ENCODE measurements at places on chromosomes 6 and 20.

- DNase-seq = no peak
Measured at GRCh38 chr6:167665698-167666330, 160.9 kb upstream of the AFDN start.

GRCh38 chr6:155623450-155624178, 168.0 kb upstream of the NOX3 start:
- no peak for DNase-seq

DNA sequence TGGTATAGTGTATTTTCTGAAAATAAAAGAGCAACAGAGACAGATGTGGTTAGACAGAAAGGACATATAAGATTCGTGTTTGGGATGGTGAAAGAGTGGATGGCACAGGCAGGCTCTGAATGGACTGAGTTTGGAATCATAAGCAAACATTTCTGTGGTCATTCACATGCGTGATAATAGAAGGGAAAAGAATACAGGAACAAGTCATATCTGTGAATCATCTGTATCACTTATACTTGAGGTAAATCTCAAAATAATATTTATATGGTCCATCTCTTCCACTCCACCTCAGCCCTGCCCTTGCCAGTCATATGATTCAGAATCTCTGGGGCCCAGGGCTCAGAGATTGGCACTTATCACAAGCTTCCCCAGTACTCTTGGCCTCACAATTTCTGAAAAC, 535.1 kb downstream of the BCKDHB start:
- no peak for DNase-seq

GRCh38 chr6:140731741-140732140, 1357.3 kb upstream of the CITED2 start:
- no peak for DNase-seq

GRCh38 chr20:12161734-12162133, 244.0 kb downstream of the BTBD3 start:
- DNase-seq = no peak

DNA sequence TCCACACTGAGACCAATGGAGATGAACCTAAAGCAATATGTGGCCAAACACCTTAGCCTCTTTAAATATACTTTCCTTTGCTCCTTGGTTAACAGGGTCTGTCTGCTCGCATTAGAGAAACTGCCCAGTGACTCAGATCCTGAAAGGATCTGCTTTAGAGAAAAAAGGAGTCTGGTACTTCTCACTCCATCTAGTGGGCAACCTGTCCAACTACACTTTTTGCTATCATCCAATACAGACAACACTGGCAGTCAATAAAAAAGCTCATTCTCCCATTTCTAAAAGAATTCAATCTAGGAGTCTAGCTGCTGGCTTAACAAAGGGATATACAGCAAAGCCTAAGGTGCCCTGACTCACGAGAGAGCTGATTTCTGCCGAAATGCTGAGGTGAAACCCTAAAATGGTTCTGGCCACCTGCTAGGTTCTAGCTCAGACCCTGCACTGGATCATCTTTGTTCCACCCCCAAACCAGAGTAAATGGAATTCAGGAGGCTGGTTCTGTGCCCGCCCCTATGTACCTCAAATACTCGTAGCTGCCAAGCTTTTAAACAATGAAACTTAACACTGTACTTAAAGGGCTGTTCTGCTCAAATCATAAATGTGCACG, 11.5 kb downstream of the GNL1 start:
- DNase-seq = peak; percentile 7

DNA sequence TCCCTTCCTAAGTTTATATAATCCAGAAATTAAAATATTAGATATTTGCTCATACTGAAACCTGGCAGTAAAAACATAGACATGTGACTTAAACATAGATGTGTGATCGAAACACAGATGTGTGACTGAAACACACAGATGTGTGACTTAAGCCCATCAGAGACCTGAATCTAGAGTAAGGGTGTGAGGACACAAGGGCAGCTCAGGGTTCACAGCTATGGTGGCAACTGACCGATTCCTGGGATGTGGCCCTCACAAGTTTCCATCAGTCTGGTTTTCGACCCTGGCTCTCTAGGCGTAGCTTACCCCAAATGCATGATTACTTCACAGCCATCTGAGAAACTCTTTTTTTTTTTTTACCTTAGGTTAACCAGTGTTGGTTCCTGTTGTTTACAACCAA, 137.0 kb downstream of the NRN1 start:
- no peak for DNase-seq

GRCh38 chr20:59825944-59826759, 107.3 kb downstream of the SYCP2 start:
- peak; percentile 46 for DNase-seq

- DNase-seq = no peak
Measured at GRCh38 chr20:63027221-63027921, 20.6 kb upstream of the BHLHE23 start.

DNA sequence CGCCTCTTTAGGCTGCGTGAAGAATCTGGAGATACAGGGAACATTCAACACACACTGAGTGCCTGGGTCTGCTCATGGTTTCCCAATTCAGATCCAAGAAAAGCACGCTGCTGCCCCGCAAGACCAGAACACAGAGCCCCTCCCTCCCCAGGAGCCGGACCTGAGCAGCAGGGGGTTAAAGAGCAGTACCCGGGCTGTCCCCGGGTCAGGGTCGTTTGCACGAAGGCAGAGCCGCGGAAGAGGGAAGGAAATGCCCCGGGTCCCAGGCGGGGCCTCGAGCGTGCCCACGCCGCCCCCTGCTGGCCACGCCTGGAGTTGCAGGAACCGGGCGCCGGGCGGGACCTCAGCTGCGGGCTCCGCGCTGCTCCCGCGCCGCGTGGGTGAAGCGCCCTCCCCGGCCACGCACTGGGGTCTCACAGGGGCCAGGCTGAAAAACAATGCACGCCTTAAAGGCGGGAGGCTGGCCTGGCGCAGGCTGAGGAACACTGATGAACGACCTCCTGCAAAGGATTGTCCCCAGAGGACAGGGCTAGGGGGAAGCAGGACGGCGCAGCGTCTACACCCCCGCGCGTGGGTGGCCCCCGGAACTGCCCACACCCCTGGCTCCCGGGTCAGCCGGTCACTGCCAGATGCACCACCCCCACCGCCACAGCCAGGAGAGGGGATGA, 48.9 kb downstream of the ANKRD60 start:
- DNase-seq = peak; percentile 15

DNA sequence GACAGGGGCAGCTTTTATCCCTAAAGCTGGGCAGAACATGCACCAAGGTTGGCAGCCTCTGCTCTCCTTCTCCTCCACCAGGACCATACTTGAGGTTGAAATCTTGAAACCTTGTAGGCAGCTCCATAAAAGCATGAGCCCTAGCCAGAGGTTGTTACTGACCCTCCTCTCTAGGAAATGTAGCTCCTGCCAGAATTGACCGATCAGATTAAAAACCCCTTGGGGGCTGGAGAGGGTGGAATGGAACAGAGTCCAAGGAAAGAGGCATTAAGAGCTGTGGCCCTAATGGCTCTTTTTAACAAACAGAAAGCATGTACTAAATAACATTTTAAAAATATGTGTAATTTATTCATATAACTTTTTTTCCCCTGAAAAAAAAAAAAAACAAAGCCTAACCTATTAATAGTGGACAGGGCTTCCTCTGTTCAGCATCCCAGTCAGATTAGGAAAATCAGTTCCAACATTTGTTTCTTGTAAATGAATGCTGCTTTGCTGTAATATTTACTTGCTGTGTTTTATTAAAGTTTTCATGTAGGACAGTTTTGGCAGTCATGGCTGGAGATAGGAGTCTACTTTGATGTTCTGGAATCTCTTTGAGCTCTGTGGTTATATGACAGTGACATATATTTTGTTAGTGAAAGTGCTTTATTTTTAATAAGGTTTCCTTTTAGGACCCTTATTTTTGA, 41.3 kb downstream of the MTHFD1L start:
- DNase-seq = no peak

- DNase-seq = no peak
Measured at GRCh38 chr20:38091441-38092216, 58.1 kb downstream of the RPRD1B start.

DNA sequence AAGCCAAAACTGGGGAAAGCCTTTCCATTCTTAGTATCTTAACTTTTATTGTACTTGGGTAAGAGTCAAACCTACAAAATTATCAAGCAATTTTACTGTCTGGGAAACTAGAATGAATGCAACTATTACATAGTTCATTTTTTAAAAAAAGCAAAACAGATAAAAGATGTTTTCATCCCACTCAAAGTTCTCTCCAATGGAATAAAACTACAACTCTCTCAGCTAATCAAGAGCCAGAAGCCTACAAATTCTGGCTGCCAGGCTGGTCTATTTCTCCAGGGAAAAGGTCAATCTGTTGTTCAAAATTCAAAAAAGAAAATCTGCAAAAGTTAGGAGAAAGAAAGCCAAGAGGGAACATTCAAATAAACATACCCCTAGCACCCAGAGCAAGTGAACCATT, 56.2 kb downstream of the COL12A1 start:
- no peak for DNase-seq

DNA sequence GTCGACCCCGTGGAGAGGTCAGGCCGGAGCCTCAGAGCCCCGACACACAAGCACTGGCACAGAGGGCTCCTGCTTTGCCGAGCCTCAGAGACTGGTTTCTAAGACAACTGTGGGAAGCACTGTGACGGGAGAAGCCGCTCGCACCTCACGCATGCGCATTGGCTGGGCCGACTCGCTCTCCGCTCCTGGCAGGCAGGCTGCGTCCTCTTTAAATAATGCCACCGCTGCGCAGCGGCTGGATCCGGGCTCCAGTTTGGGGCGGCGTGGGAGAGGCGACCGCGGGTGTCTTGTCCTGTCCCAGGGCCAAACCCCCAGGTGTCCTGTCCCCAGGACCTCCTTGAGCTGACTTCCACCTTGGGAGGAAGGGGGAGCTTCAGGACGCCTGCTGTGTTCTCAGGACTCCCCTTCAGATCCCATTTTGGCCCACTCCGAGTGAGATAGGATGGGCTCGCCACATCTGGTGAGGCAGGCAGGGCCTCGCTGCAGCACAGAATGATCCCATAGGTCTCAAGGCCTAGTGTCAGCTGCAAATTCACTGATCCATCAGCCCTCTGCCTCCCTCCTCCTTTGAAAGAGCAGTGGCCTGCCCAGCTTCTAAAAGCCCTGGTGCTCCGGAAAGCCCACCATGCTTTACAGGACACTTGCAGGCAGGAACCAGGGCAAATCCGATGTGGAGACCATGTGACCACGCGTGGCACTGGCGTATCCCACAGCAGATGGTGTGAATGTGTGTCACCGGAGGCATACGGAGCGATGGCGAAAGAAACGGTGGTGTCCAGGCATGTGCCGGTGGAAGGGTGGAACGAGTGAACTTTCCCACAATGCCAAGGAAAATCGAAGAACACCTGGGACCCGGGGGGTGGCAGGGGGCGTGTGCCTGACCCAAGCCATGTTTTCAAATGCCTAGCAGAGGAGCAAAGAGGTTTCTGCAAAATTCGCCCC, 169.3 kb upstream of the ZNF337 start:
- peak; percentile 70 for DNase-seq

GRCh38 chr20:2387580-2387979, 6.9 kb downstream of the TGM6 start:
- no peak for DNase-seq

DNA sequence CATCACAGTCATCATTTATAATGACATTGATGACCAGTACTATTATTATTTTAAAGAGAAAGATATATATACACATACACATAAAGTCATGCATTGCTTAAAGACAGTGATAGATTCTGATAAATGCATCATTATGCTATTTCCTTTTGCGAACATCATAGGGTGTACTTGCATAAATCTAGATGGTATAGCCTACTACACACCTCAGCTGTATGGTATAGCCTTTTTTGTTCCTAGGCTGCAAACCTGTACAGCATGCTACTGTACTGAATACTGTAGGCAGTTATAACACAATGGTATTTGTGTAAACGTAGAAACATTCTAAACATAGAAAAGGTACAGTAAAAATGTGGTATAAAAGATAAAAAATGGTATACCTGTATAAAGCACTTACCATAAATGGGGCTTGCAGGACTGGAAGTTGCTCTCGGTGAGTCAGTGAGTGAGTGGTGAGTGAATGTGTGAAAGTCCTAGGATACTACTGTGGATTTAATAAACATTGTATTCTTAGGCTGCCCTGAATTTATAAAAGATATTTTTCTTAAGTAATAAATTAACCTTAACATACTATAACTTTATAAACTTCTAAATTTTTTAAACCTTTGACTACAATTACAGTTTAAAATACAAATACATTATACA, 23.9 kb downstream of the QKI start:
- DNase-seq = no peak

- no peak for DNase-seq
Measured at GRCh38 chr20:8386991-8387390, 254.9 kb downstream of the PLCB1 start.

- no peak for DNase-seq
Measured at GRCh38 chr6:157717340-157717748, 105.7 kb upstream of the SNX9 start.

DNA sequence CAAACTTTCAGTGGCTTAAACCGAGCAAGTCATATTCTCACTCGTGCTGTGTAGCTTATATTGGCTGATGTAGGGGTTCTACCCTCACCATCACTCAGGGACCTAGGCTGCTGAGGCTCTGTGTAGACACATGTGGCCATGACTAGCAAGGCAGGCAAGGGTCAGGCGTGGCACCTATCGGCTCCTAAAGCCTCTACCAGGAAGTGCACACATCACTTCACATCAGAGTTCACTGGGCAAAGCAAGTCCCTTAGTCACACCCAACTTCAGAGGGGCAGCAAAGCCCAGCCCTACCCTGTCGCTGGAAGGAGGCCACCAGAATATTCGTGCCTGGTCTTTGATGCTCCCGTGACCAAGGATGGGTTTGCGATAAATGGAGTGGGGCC, 42.9 kb downstream of the PPP1R14C start:
- DNase-seq = no peak

- DNase-seq = no peak
Measured at GRCh38 chr6:44307217-44307616, 5.9 kb downstream of the AARS2 start.

Measured in NCI-H1092 treated with DMSO at 0.1 percent for 48 hours (cell line).